ENCODE measurements at places on chromosomes 4 and X.

GRCh38 chr4:52091801-52092200 lies 40.7 kb downstream of the SPATA18 start:
- no peaks in the 10 kb centered on the region for H3K4me1 ChIP-seq
- no peak overlapping the region for H3K4me3 ChIP-seq
- no peak for DNase-seq

DNA sequence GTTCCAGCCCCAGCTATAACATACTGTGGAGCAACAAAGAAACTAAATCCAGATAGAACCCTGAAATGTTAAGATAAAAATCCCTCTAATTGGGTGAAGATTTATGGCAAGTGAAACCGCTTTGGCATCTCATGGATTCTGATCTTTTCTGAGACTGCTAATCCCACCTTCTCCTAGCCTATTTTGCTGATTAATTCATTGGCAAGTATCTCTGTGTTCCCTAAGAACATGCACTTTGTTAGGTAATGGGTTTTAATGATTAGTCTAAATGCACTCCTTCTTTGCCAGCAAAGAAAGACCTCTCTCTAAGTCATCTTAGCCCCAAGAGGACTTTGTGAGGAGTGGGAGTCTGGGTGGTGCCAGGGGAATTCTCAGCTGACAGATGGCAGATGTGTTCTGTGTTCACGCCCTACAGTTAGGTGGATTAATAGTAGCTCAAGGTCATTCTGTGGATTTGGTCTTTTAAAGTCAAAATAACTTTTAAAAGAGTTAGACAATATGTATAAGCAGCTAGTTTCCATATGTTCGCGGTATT lies 171.3 kb downstream of the UNC5C start:
- no peak overlapping the region for H3K4me3 ChIP-seq
- no peaks in the 10 kb centered on the region for H3K4me1 ChIP-seq
- no peak for DNase-seq
- H3K36me3 ChIP-seq = no peaks in the 10 kb centered on the region

GRCh38 chr4:749698-750666 lies 44.4 kb downstream of the PCGF3 start:
- peaks cover 7% of the 10 kb centered on the region for H3K4me1 ChIP-seq
- no peaks in the 10 kb centered on the region for H3K27me3 ChIP-seq
- H3K4me3 ChIP-seq = no peak overlapping the region
- peaks cover 15% of the 10 kb centered on the region for H3K36me3 ChIP-seq
- DNase-seq = no peak
- H3K27ac ChIP-seq = peak overlapping the region; percentile 6

GRCh38 chr4:113467581-113467980 lies 294.0 kb downstream of the CAMK2D start:
- no peaks in the 10 kb centered on the region for H3K27me3 ChIP-seq
- H3K36me3 ChIP-seq = peaks cover 11% of the 10 kb centered on the region
- H3K4me3 ChIP-seq = no peak overlapping the region
- DNase-seq = no peak
- peak overlapping the region; percentile 89 for H3K27ac ChIP-seq

- H3K4me3 ChIP-seq = no peak overlapping the region
- H3K27ac ChIP-seq = no peak overlapping the region
- no peaks in the 10 kb centered on the region for H3K4me1 ChIP-seq
- H3K36me3 ChIP-seq = no peaks in the 10 kb centered on the region
- H3K27me3 ChIP-seq = no peaks in the 10 kb centered on the region
These were observed 252.0 kb downstream of the FBXW7 start for GRCh38 chr4:152283801-152284470.
